NCI-H187 (cell line): ENCODE measurements at places on chromosomes 1 and 21.

DNA sequence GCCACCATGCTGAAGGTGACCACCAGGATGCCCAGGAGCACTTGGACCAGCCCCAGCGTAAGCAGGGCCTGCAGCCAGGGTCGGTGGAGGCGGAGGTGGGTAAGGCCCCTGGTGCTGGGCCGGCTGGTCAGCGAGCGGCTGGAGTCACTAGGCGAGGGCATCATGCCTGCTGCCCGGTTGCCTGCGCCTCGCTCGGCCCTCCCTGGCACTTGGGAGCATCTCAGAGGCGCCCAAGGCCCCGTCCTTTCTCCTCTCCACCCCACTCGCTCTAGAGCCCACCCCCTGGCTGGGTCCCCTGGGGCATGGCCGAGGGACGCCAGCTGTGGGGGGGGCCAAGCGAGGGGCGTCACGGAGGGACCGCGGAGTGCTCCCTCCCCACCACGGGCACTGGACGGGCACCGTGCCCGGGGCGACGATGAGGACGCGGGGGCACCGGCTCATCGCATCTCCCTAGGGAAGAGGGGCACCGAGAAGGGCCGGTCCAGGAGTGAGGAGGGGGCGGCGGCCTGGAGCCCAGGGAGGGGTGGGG is 505 bp downstream of the ENTREP3 start:
- no peak for DNase-seq

DNA sequence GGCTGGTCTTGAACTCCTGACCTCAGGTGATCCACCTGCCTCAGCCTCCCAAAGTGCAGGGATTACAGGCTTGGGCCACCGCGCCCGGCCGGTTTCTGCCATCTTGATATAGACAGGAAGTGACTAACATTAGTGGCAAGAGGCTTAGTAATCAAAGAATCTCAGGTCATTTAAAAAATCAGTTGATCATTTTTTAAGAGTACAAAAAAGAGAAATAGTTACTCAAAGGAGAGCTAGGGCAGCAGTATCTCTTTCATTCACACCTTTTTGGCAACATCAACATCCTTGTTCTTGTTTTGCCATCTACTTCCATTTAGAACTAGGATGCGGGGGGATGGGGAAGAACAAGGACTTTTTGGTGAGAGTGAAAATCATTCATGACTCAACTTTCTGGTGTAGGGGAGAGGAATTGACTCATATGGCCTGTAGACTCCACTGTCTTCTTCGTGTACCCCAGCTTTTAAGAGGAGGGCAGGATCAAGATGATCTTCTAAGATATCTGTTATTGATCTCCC is 8.8 kb downstream of the FCRLB start:
- no peak for DNase-seq

GRCh38 chr21:33896691-33897090 is 18.9 kb downstream of the ATP5PO start:
- no peak for DNase-seq

DNA sequence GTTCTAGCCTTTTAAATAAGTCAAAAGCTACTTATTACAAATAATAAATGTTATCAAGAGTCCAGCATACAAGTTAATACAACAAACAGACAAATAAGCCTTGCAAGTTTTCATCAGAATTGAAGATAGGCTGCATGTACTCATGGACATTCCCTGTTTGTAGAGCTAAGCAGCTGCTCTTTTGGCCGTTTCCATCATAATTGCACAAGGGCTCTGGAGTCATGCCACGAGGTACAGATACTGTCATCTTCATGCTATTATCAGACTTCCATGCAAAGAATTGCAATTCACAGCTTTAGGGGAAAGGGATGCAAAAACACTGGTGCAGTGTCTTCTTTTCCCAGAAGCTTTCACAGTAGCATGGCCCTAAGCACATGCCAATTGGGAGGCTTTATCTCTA is 52.8 kb upstream of the TBX15 start:
- no peak for DNase-seq

DNA sequence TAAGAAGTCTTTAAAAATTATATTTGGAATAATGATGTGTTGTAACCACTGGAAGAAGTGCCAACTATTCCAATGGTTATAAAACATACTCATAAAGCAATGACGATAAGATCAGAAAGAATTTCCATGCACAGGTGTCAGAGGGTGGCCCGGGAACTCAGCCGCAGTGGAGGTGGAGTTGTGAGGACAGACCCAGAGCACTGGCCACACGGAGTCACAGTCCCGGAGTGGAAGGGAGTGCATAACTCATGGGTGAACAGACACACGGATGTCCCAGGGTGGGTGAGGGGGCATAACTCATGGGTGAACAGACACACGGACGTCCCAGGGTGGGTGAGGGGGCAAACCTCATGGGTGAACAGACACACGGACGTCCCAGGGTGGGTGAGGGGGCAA is 2.5 kb downstream of the KRTAP10-4 start:
- no peak for DNase-seq

DNA sequence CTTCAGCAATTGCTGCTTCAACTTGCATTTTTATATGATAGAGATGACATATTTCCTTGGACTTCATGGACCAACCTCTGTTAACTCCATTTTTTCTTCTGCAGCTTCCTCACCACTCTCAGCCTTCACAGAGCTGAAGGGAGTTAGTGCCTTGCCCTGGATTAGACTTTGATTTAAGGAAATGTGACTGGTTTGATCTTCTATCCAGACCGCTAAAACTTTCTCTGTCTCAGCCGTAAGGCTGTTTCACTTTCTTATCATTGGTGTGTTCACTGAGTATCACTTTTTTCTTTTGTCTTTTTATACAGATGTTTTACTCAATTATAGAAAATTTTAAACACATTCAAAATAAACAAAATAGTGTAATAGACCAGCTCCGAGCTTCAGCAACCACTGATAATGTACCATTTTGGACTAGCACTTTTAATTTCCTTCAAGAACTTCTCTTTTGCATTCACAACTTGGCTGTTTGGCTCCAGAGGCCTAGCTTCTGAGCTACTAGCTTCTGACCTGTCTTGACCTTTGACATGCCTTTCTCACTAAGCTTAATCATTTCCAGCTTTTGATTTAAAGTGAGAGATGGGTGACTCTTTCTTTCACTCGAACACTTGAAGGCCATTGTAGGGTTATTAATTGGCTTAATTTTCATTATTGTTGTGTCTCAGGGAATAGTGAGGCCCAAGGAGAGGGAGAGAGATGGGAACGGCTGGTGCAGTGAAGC is 9.3 kb downstream of the NEK7 start:
- DNase-seq: no peak

DNA sequence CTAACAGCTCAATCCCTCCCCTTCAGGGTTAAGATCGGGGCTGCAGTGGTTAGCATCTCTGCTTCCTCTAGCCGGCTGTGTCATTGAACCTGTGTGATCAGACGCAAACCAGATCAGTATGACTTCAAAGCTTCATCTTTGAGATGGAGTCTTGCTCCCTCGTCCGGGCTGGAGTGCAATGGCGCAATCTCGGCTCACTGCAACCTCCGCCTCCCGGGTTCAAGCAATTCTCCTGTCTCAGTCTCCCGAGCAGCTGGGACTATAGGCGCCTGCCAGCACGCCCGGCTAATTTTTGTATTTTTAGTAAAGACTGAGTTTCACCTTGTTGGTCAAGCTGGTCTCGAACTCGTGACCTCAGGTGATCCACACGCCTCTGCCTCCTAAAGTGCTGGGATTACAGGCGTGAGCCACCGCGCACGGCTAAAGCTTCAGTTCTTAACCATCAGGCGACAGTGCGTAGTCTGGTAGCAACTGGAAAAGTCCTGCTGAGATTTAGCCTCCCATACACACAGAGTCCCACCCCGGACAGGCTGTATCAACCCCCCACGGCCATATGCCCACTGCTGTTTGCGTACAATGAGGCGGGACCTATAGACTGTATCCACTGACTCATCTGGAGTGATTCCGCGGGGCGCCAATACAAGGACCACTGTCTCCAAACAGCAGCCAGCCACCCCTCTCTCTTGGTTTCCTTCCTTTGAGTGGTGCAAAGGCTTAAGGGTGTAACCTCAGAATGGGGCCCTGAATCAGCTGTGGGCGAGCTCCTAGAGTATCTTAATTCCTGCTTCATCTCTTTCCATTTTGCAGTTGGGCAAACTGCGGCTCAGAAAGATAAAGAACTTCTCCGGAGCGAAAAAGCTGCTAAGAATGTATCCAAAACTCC is 23.3 kb downstream of the CELA3A start:
- peak; percentile 16 for DNase-seq

GRCh38 chr1:3030663-3031381 is 9.6 kb downstream of the ACTRT2 start:
- DNase-seq: no peak

DNA sequence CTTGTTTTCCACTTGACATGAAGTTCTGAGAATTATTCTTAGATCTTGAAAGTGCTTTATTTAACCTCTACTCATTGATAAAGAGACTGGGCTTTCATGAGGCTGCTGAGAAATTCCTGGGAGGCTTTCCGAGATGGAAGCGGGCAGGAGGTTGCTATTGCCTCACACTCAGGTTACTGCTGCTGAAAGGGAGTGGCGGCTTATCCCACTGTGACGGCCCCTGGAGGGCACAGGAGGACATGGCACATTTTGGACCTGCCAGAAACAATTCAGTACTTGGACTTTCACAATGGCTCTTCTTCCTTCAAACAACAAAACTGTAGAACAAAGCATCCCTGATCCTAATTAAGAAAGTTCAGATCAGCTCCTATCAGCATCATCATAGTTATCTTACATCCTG is 16.2 kb upstream of the MARK1 start:
- DNase-seq: no peak

- DNase-seq: no peak
These were observed 84.7 kb upstream of the LYPLAL1 start for GRCh38 chr1:219088778-219089557.

GRCh38 chr21:37673801-37674575 is 242.3 kb downstream of the KCNJ6 start:
- no peak for DNase-seq

GRCh38 chr1:165443539-165444311 is 1.2 kb downstream of the RXRG start:
- no peak for DNase-seq

DNA sequence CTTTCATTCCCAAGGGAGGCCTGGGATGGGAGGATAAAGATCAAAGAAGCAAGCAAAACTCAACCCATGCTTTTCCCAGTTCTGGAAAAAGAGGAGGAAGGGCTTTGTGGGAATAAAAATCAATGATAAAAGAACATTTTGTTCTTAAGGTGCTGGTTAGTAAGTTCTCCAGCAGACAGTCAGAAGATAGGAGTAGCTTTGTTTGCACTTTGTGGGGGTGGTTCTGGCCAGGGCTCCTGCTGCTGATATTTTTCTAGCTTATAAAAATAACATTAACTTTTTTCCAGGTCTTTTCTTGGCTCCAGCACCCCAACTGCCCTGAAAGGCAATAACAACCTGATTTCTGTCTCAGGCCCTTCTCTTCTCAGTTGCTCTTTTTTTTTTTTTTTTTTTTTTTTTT is 220.0 kb downstream of the FGGY start:
- no peak for DNase-seq

- no peak for DNase-seq
These were observed 1000.6 kb upstream of the PRMT6 start for GRCh38 chr1:106055855-106056254.

DNA sequence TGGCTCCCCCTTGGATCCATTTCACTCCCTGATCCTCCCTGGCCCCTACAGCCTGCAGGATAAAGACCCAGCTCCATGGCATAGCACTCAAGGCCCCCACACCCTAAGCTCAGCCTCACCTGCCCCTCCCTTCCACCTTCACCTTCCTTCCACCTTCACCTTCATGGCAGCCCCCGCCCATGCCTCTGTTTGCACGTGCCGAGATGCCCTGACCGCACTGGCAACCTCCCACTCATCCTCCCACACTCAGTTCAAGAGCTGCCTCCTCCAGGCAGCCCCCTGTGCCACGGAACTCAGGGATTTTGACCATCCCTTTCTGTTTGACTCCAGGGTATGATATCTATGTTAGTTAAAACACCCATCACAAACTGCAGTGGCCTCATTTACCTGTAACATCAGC is 109.8 kb downstream of the RAVER2 start:
- DNase-seq: no peak

GRCh38 chr1:22326372-22326915 is 125.2 kb upstream of the ZBTB40 start:
- DNase-seq: no peak

GRCh38 chr1:65230731-65231481 is 78.4 kb upstream of the DNAJC6 start:
- no peak for DNase-seq

DNA sequence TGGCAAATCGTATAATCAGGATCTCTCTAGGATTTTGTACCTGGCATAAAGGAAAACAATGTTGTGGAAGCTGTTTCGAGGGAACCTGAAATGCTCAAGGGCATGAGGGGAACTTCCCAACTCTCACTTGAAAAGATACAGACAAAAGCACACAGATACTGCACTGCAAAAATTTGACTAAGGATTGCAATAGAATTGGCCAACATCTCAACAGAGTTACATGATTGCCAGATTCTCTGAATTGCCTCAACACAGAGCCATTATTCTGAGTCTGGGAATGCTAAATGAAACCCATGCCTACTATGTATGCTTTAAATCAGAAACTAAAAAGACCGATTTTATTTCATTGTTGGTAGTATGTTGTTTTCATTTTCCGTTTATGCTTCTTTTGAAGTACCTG is 16.0 kb downstream of the KRTAP19-8 start:
- DNase-seq: no peak

DNA sequence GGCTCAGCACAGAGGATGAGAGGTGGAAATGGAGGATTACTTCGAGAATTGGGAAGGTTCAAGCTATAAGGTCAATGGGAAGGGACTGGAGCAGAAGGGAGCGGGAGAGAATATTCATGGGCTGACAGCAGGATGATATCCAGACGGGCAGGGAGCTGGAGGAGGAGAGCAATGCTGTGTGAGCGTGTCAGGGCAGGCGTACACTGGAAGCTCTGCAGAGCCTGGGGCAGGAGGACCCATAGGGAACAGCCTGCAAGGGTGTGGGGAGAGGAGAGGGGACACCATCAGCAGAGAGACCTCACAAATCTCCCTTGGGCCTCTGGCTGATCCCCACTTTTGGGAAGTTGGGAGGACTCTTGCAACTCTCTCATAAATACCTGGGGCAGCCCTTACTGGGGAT is 13.7 kb downstream of the CSF1 start:
- DNase-seq: no peak

DNA sequence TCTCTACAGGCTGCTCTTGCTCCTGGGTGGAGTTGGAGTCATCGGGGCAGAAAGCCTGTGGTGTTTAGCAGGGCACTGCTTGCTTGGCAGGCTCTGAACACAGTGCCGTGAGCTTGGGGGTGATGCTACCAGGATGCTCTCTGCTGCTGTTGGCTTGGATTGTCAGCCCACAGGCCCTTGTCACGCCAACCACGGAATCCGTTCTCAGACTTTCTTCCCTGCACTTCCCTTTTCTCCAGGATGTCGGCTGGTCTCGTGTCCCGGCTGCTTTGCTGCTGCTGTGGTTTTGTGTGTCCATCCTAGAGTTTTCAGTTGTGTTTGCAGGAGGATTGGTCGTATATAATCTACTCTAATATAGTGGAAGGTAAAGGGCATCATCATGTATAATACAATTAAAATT is 44.4 kb upstream of the TTC34 start:
- no peak for DNase-seq

- no peak for DNase-seq
These were observed 97.9 kb downstream of the USH2A start for GRCh38 chr1:216325336-216325735.
